ENCODE measurements at places on chromosomes 5 and 9. TPM values are rescaled to one million over a fixed set of nuclear protein-coding genes. Genes with fewer than 3 reads are reported as not detected.

GRCh38 chr9:91896513-91897121 lies 53.4 kb downstream of the ROR2 start:
- H3K4me3 ChIP-seq = peak overlapping the region; percentile 46
- DNase-seq = no peak
- H3K4me1 ChIP-seq = peaks cover 62% of the 10 kb centered on the region
- H3K27ac ChIP-seq = peak overlapping the region; percentile 37
- H3K27me3 ChIP-seq = peaks cover 7% of the 10 kb centered on the region
- no peaks in the 10 kb centered on the region for H3K36me3 ChIP-seq

DNA sequence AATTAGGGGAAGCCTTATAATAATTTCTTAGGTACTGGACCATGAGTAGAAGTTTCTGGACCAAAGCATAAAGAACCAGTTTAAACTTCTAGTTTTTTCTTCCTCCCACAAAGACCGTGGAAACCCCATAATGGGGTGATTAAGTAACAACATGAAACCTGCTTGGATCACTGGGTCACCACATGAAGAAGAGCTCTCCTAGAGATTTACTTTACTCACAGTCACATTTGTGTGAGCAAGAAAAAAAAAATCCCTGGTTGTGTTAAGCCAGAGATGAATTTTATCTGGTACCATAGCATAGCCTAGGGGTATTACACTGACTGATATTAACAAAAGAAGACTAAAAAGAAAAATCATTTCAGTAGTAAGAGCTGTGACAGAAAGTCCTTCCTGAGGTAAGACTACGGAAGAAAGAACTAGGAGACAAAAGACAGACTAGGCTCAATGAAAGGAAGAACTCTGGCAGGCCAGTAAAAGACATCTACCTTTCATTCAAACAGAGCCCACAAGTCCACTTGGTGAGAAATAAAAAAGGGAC lies 15.2 kb downstream of the OTP start:
- H3K4me3 ChIP-seq = no peak overlapping the region
- H3K27ac ChIP-seq = no peak overlapping the region
- peaks cover 88% of the 10 kb centered on the region for H3K27me3 ChIP-seq
- H3K4me1 ChIP-seq = no peaks in the 10 kb centered on the region
- no peaks in the 10 kb centered on the region for H3K36me3 ChIP-seq

DNA sequence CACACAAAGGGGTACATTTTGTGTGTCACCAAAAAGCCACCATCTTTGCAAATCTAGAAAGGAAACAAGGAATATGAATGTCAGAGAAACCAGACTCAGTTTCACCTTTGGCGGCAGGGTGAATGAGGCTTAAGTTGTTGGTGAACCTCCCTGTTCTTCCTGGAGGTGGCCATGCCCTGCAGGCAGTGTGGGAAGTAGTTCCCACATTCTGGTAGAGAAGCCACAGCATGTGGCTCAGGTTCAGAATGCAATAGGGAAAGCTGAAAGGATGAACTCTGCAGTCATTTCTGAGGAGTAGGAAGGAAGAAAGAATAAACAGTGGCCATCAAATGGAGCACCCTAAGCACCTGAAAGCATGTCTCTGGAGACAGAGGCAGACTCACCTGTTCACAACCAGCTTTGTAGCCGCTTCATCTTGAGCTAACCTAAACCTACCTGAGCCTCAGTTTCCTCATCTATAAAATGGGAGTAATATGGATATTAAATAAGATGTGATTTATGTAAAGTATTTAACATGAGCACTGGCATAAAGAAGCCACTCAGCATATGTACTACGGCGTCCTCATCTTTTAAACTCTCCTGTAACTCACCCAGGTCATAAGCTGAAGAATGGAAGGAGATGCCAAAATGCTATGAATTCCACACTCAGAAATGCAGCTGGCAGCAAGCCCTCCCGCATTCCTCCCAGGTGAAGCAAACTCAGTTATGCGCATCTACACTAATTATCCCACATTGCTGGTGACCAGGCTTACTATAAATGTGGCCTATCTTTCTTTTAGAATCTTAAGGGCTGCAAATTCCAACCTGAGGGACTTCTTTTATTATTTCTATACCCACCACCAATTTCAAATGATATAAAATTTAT lies 86.0 kb downstream of the ZNF608 start:
- H3K4me1 ChIP-seq = peaks cover 65% of the 10 kb centered on the region
- H3K36me3 ChIP-seq = no peaks in the 10 kb centered on the region
- peak overlapping the region; percentile 76 for H3K4me3 ChIP-seq

Gene PCDHGB6
- 4.9 TPM for total RNA-seq

DNA sequence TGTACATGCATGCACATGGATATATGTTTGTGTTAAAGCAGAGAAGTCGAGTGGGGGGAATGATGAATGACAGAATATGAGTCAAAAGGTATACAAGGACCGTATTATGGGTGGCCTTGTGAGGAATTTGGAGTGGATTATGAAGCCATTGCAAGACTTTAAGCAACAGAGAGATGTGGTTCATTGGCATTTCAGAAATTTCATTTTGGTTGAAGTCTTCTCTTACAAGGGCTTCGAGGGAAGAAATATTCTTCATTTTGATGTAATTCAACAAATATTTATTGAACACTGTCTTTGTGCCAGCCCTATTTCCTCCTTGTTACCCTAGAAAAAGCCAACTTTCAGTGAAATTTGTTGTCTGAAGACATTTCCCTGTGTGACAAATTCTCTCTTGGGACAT lies 83.9 kb upstream of the SLCO6A1 start:
- no peaks in the 10 kb centered on the region for H3K27me3 ChIP-seq
- H3K4me1 ChIP-seq = peaks cover 6% of the 10 kb centered on the region
- no peaks in the 10 kb centered on the region for H3K36me3 ChIP-seq

Gene DCAF10
- 31.2 TPM for total RNA-seq

Gene IL3
- total RNA-seq = not detected

Gene LCN9
- 2.0 TPM for total RNA-seq

Gene FKBP15
- 23.8 TPM for total RNA-seq

DNA sequence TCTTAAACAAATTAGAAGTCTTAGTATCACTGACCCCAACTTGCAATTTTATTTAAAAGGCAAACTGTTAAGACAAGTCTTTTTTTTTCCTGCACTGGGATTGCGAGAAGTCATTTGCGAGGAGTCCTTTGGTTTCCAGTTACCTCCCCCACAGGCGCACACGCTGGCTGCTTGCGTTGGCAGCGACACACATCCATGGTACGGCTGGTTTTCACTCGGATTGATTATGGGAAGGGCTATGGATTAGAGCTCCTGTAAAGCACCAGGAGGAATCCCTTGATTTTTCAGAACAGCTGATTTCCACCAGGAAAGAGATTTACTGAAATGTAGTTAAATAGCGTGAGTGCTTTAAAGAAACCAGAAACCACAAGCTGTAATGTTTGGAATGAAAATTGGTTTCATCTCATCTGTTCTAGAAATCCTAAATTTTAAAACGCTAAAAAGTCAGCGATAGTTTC lies 737 bp downstream of the SLC1A3 start:
- H3K27me3 ChIP-seq = peaks cover 8% of the 10 kb centered on the region
- H3K27ac ChIP-seq = peak overlapping the region; percentile 84
- peaks cover 36% of the 10 kb centered on the region for H3K4me1 ChIP-seq
- DNase-seq = no peak
- peaks cover 20% of the 10 kb centered on the region for H3K36me3 ChIP-seq

Gene AMBP
- total RNA-seq = 230 TPM

- no peak overlapping the region for H3K4me3 ChIP-seq
- no peak overlapping the region for H3K27ac ChIP-seq
- no peak for DNase-seq
These were observed 5.4 kb downstream of the ACTL7B start for GRCh38 chr9:108850293-108850897.

GRCh38 chr5:856531-857425 lies 6.0 kb upstream of the ZDHHC11 start:
- H3K4me3 ChIP-seq = no peak overlapping the region
- H3K27ac ChIP-seq = no peak overlapping the region
- H3K4me1 ChIP-seq = peaks cover 4% of the 10 kb centered on the region
- no peak for DNase-seq
- H3K27me3 ChIP-seq = no peaks in the 10 kb centered on the region

Gene UNC5A
- total RNA-seq = 1.4 TPM

- H3K27ac ChIP-seq = peak overlapping the region; percentile 58
- H3K36me3 ChIP-seq = peaks cover 15% of the 10 kb centered on the region
- no peaks in the 10 kb centered on the region for H3K27me3 ChIP-seq
- H3K4me1 ChIP-seq = no peaks in the 10 kb centered on the region
- no peak overlapping the region for H3K4me3 ChIP-seq
- no peak for DNase-seq
These were observed 9.3 kb downstream of the CDO1 start for GRCh38 chr5:115806986-115807653.

Gene CCL27
- total RNA-seq = 0.43 TPM

- DNase-seq = no peak
- H3K27me3 ChIP-seq = no peaks in the 10 kb centered on the region
- H3K4me3 ChIP-seq = peak overlapping the region; percentile 16
- peaks cover 15% of the 10 kb centered on the region for H3K4me1 ChIP-seq
- no peaks in the 10 kb centered on the region for H3K36me3 ChIP-seq
These were observed 10.3 kb upstream of the RIOK2 start for GRCh38 chr5:97193355-97193688.

DNA sequence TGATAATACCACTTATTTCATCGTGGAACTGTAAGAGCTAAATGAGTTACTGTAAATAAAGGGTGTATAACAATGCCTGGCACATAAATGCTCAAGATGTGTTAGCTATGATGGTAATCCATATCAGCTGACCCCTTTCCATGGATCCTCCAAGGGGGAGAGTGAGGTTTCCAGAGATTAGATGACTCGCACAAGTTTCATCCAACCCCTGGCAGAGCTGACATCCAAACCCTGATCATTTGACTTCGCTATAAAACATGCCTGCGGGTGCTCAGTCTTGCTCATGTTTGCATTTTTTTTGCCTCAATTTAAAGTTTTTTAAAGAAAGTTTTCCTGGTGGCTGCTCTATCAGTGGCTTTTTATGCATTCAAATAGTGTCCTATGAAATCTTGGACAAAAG lies 145.7 kb upstream of the SMIM23 start:
- no peak for DNase-seq
- no peak overlapping the region for H3K27ac ChIP-seq
- H3K4me1 ChIP-seq = peaks cover 36% of the 10 kb centered on the region
- H3K36me3 ChIP-seq = no peaks in the 10 kb centered on the region

DNA sequence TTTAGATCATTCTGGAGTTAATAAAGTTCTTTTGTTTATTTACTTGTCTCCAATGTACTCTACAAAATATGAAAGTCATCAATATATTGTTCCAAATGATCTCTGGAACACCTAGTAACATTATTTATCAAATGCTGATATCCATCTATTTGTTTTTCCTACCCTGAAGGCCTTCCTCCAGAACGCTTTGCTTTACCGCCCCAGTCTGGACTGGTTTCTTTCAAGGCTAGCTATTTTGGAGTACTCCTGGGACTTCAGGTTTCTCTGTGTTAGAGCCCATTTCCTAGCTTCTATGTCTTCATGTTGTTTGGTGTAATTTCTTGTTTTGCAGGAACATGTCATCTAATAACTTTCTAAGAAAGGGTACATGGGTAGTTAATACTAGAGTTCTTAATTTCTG lies 9.6 kb downstream of the HCN1 start:
- H3K4me3 ChIP-seq = no peak overlapping the region
- H3K27me3 ChIP-seq = peaks cover 6% of the 10 kb centered on the region
- H3K27ac ChIP-seq = no peak overlapping the region
- H3K4me1 ChIP-seq = no peaks in the 10 kb centered on the region
- DNase-seq = no peak

DNA sequence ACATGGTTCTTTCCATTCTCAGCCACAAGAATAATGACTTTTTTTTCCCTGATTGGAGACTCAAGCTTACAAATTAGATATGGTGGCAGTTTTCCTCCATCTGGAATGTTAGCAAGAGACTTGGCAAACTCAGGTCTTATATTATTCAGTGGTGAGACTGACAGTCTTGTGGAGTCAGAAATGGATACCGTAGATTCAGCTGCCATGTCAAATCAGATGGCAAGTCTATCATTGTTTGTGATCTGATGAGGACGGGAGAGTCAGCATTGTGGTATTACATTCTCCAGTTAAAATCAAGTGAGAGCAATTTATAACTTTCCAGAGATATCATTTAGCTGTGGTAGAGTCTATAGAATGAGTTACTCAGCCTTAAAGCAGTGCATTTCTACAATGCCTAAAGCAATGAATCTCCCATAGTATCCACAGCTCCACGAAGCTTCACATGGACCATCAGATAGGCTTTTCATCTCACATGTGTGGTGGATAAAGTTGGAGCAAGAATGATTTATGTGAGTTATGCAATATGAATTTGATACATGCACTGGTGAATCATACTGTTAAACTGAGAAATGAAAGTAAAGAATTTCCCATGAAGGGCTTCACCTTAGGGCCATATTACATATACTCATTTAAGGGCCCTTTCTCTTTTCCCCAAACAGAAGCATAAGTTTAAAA lies 430.6 kb downstream of the ZNF608 start:
- no peaks in the 10 kb centered on the region for H3K36me3 ChIP-seq
- no peak overlapping the region for H3K27ac ChIP-seq
- H3K4me1 ChIP-seq = peaks cover 12% of the 10 kb centered on the region
- H3K27me3 ChIP-seq = no peaks in the 10 kb centered on the region
- H3K4me3 ChIP-seq = no peak overlapping the region

- no peaks in the 10 kb centered on the region for H3K27me3 ChIP-seq
- no peak overlapping the region for H3K4me3 ChIP-seq
- no peak overlapping the region for H3K27ac ChIP-seq
- no peaks in the 10 kb centered on the region for H3K36me3 ChIP-seq
- no peaks in the 10 kb centered on the region for H3K4me1 ChIP-seq
These were observed 140.2 kb upstream of the SGCD start for GRCh38 chr5:156186760-156187159.

Gene MAST4
- total RNA-seq = 23.0 TPM

- no peak for DNase-seq
- H3K27ac ChIP-seq = no peak overlapping the region
- peaks cover 40% of the 10 kb centered on the region for H3K4me1 ChIP-seq
- H3K4me3 ChIP-seq = peak overlapping the region; percentile 9
These were observed 109.1 kb upstream of the RPS23 start for GRCh38 chr5:82387001-82387818.

DNA sequence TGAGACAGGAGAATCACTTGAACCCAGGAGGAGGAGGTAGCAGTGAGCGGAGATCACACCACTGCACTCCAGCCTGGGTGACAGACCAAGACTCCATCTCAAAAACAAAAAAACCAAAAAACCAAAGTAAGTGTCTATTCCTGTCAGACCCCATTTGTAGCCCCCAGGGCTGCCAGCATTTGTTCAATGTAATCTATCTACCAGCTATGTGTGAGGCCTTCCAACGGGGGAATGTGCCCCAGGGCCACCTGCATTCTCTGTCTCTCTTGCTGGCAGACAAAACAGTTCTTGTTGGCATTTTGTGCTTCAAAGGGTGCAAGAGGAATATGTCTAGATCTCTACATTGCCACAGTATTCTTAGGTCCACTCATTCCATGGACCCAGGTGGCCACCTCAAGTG lies 34.1 kb downstream of the CD14 start:
- no peaks in the 10 kb centered on the region for H3K27me3 ChIP-seq
- no peaks in the 10 kb centered on the region for H3K36me3 ChIP-seq
- H3K4me3 ChIP-seq = no peak overlapping the region
- H3K27ac ChIP-seq = no peak overlapping the region

- H3K4me3 ChIP-seq = no peak overlapping the region
- DNase-seq = no peak
- H3K36me3 ChIP-seq = no peaks in the 10 kb centered on the region
These were observed 22.6 kb downstream of the CD180 start for GRCh38 chr5:67173959-67174358.
